ENCODE measurements at places on chromosomes 5 and 9.

DNA sequence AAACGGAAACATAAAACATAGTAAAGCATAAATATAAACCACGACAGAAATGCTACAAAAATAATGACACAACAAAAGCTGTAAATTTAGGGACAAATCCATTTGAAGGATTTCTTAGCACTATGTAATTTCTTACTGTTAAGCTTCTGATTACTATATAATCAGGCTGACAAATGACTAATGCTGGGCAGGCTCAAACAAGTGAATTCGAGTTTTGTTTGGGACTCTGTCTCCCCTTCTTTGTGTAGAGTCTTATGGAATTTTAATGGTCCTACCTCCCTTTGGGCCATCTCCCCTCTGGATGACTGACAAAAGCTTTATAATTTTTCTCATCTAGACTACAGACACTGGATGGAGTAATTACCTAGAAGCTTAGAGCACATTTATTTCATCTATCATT is 24.6 kb upstream of the KIF2A start:
- DNase-seq, result no peak

GRCh38 chr5:65062469-65063083 is 293.8 kb downstream of the CWC27 start:
- DNase-seq, result no peak

GRCh38 chr5:127909066-127909465 is 174.5 kb upstream of the SLC12A2 start:
- peak; percentile 33 for DNase-seq

- DNase-seq, result no peak
Observed at GRCh38 chr9:124341455-124342170, 73.6 kb downstream of the PSMB7 start.

- no peak for DNase-seq
Observed at GRCh38 chr9:73037613-73038012, 84.8 kb upstream of the ALDH1A1 start.

DNA sequence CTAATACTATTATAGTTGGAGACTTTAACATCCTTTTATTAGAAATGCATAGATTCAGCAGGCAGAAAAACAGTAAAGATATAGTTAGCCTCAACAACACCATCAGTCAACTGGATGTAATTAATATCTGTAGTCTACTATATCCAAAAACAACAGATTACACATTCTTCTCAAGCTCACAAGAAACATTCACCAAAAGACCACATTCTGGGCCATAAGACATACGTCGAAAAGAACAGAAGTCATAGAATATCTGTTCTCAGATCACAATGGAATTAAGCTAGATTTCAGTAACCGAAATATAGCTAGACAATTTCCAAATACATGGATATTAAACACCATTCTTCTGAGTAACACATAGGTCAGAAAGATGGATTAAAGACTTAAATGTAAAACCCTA is 336.6 kb upstream of the RPS23 start:
- no peak for DNase-seq

DNA sequence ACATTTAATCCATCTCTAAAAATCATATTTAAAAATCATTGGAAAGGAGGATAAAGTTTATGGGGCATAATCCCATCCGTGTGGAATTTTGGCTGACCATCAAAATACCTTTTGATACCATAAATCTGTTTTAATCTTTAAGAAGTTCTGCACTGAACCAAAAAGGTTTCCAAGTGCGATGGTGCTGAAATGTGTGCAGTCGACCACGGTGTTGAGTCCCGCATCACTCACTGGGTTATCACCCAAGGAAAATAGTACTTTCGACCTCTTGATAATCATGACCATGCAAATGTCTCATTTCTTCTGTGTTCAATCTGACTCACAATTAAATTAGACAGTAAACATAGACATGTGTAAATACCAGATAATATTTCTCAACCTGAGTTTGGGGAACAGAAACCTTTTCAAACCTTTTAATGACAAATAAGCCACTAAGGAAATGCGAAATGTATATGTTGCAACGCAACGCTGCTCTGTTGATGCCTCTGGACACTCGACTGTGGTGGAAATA is 62.0 kb upstream of the CDH6 start:
- DNase-seq, result no peak

DNA sequence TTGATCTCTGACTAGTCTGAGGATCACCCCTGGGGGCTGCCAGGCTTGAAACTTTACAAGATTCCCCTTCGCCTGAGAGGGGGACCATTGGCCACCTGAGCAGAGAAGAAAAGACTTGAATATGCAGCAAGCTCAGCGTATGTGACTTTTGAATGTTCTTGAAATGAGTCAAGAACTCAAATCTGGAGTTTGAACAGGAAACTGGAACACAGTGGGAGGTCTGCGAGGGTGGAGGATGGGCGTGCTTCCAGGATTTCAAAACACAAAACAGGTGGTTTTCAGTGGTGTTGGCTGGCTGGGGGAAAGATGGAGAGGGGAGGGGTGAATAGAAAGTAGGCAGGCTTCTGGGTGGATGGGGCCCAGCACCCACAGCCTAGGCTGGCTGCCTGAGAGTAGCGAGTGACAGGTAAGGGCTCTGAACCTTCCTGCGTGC is 40.6 kb downstream of the TMEM174 start:
- DNase-seq, result peak; percentile 26

DNA sequence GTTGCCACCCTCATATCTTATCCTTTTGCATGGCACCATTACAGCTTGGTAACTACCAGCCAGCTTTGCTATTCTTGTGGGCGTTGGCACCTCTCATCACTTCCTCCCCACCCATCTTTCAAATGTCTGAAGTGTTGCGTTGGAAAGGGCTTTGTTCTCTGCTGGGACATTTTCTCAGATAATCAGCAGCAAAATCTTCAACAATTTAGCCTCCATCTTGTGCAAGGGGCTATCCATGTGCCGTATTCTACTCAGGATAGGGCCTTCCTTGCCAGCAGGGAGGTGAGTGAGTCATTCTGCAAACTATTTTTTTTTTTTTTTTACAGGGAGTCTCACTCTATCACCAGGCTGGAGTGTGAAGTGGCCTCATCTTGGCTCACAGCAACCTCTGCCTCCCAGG is 62.1 kb upstream of the NUDT12 start:
- DNase-seq, result no peak

Measured in GM12864 (cell line).